ENCODE measurements at places on chromosomes 11 and 22. TPM values are rescaled to one million over a fixed set of nuclear protein-coding genes. Genes with fewer than 3 reads are reported as not detected.

SLC22A12 gene
- not detected for total RNA-seq

CHEK2 gene
- total RNA-seq: 2.8 TPM

SCN2B gene
- not detected for total RNA-seq

CEND1 gene
- total RNA-seq: not detected

NPTXR gene
- total RNA-seq: 0.05 TPM

FAM83F gene
- 1.2 TPM for total RNA-seq

MS4A1 gene
- 0.75 TPM for total RNA-seq

ANO5 gene
- 4.5 TPM for total RNA-seq

OR52N4 gene
- total RNA-seq: not detected

FGF19 gene
- not detected for total RNA-seq

MOV10L1 gene
- 0.47 TPM for total RNA-seq
